Ascending aorta (tissue), 2 donors: ENCODE measurements at places on chromosomes 6 and 20. TPM values are rescaled to one million over a fixed set of nuclear protein-coding genes. Genes with fewer than 3 reads are reported as not detected.

DNA sequence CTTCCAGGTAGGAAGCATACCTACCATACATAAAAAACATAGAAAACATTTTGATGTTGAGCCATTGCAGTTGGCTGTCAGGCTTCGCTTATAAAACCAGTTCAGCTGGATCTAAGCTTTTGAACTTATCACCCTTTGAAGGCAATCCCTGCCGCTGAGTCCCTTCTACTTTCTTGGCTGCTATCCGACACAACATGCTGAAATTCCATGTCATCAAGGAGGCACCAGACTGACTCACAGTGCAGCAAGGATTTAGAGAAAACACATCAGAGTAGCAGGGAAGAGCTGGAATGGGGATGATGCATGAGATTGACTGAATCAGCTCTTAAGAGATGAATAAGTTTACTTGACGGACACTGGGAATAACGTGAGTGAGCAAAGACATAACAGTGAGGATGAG is 135.0 kb upstream of the MAN1A1 start:
- no peak overlapping the region for H3K27ac ChIP-seq
- no peaks in the 10 kb centered on the region for H3K36me3 ChIP-seq
- H3K4me1 ChIP-seq, result no peaks in the 10 kb centered on the region
- no peaks in the 10 kb centered on the region for H3K27me3 ChIP-seq
- DNase-seq, result no peak

- no peak for DNase-seq
- peak overlapping the region; percentile 83 for H3K4me3 ChIP-seq
- H3K27ac ChIP-seq, result peak overlapping the region; percentile 95
- no peaks in the 10 kb centered on the region for H3K36me3 ChIP-seq
- no peaks in the 10 kb centered on the region for H3K27me3 ChIP-seq
Measured at GRCh38 chr6:20402092-20402341, 338 bp downstream of the E2F3 start.

GRCh38 chr20:11712639-11713160 is 205.0 kb upstream of the BTBD3 start:
- no peaks in the 10 kb centered on the region for H3K27me3 ChIP-seq
- no peak overlapping the region for H3K27ac ChIP-seq
- H3K4me3 ChIP-seq, result no peak overlapping the region

DNA sequence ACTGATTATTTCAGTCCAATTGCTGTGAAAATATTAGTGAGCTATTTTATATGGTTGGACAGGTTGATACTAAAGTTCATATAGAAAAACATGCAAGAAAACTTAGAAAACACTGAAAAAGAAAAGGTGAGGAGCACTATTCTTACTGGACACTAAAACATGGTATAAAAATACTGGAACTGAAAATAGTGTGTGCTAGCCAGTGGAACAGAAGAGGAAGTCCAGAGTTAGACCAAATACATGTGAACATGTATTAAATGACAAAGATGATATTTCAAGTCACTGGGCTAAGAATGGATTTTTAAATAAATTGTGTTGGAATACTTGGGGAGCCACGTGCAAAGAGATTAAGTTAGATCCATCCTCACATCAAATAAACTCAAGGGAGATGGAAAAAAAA is 218.5 kb downstream of the TMEM242 start:
- H3K4me1 ChIP-seq, result no peaks in the 10 kb centered on the region
- H3K27me3 ChIP-seq, result no peaks in the 10 kb centered on the region

DNA sequence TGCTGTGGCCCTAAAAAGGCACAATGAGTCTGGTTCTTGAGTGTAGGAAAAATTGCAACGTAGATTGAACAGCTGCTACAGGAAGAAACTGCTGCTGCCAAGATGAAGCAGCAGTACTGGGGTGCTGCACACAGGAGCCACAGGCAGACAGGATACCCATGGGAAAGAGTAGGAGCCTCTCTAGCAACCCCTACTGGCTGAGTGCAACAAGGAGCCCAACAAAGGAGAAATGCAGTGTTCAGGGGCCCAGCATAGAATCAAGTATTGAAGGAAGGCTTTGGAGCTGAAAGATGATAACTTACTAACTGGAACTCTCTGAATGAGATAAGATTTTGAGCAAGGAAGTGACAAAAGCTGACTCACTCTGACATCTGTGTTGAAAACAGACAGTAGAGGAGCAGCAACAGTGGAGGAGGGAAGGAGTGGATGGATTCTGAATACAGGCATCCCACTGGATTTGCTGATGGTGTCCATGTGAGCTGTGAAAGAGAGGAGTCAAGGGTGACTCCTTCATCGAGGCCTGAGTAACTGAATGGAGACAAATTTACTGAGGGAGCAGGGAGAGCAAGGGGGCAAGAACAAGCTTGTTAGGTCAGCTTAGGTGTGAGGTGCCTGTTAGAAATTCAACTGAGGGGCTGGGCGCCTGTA is 534.7 kb upstream of the JARID2 start:
- H3K27ac ChIP-seq, result no peak overlapping the region
- H3K27me3 ChIP-seq, result no peaks in the 10 kb centered on the region
- no peak for DNase-seq
- H3K36me3 ChIP-seq, result no peaks in the 10 kb centered on the region
- H3K4me1 ChIP-seq, result no peaks in the 10 kb centered on the region
- no peak overlapping the region for H3K4me3 ChIP-seq

GRCh38 chr6:156175971-156176421 is 601.2 kb upstream of the ARID1B start:
- H3K36me3 ChIP-seq, result no peaks in the 10 kb centered on the region
- H3K4me3 ChIP-seq, result no peak overlapping the region
- H3K4me1 ChIP-seq, result no peaks in the 10 kb centered on the region
- no peaks in the 10 kb centered on the region for H3K27me3 ChIP-seq
- H3K27ac ChIP-seq, result no peak overlapping the region

DNA sequence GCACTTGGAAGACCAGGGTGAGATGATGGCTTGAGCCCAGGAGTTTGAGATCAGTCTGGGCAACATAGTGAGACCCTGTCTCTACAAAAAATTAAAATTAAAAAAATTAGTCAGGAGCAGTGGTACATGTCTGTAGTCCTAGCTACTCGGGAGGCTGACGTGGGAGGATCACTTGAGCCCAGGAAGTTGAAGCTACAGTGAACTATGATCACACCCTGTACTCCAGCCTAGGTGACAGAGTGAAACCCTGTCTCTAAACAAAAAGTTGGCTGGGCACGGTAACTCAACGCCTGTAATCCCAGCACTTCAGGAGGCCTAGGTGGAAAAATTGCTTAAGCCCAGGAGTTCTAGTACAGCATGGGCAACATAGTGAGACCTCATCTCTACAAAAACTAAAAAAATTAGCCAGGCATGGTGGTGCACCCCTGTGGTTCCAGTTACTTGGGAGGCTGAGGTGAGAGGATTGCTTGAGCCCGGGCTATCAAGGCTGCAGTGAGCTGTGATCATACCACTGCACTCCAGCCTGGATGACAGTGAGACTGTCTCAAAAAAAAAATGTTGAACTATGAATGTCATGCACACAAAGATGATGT is 60.8 kb upstream of the MYL9 start:
- H3K27me3 ChIP-seq, result no peaks in the 10 kb centered on the region
- peaks cover 79% of the 10 kb centered on the region for H3K4me1 ChIP-seq
- peak overlapping the region; percentile 75 for H3K27ac ChIP-seq
- H3K4me3 ChIP-seq, result no peak overlapping the region
- H3K36me3 ChIP-seq, result no peaks in the 10 kb centered on the region

GRCh38 chr6:56521454-56521853 is 121.2 kb downstream of the DST start:
- no peaks in the 10 kb centered on the region for H3K27me3 ChIP-seq
- DNase-seq, result no peak
- peaks cover 48% of the 10 kb centered on the region for H3K36me3 ChIP-seq
- peaks cover 45% of the 10 kb centered on the region for H3K4me1 ChIP-seq

DNA sequence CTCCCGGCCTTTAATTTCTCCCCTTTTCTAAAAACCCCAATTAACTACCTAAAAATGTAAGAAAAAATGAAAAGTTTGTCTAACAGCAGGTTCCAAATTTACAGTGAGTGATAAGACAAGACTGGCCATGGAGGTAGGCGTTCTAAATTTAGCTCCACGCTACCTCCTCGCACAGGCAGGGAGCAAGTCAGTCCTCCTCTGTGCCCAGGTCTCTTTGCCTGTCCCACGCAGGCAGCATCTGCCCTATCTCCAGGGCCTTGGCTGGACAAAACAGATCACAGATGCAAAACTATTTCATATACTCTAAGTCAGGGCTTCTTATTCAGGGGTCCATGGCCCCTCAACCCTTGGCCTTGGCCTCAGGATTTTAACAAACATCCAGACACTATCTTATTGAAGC is 98.0 kb upstream of the JARID2 start:
- H3K4me3 ChIP-seq, result no peak overlapping the region
- no peak for DNase-seq
- H3K4me1 ChIP-seq, result no peaks in the 10 kb centered on the region
- no peaks in the 10 kb centered on the region for H3K27me3 ChIP-seq
- no peak overlapping the region for H3K27ac ChIP-seq

GRCh38 chr20:23033918-23034317 is 1.2 kb upstream of the SSTR4 start:
- no peak for DNase-seq
- H3K36me3 ChIP-seq, result no peaks in the 10 kb centered on the region
- H3K4me1 ChIP-seq, result no peaks in the 10 kb centered on the region
- H3K27me3 ChIP-seq, result no peaks in the 10 kb centered on the region

The FANCE gene
- total RNA-seq, result 0.32 TPM

The FAXC gene
- total RNA-seq, result not detected

The LY6G6D gene
- not detected for total RNA-seq

The TRDN gene
- not detected for total RNA-seq
